NCI-H524 treated with DMSO at 0.1 percent for 48 hours (cell line): ENCODE measurements at places on chromosomes 11 and 22.

DNA sequence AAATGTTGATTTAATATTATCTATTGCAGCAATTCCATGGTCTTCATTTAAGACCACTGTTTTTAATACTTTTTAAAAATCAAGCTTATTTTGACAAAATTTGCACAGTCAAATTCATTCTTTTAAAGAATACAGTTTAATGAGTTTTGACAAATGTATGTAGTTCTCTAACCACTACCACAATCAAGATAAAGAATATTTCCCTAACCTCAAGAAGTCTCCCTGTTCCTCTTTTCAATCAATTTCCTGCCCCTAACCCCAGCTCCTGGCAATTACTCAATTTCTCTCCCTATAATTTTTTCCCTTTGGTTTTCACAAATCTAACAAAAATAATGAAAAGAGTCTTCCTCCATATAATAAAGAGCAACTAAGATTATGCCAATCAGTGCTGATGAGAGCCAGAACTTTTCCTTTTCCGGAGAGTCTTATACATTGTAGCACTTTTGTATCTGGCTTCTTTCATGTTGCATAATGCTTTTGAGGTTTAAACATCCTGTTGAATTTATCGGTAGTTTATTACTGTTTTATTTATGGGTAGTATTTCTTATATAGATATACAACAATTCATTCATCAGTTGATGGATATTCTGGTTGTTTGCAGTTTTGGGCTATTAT lies 231.7 kb downstream of the AASDHPPT start:
- no peak for DNase-seq

DNA sequence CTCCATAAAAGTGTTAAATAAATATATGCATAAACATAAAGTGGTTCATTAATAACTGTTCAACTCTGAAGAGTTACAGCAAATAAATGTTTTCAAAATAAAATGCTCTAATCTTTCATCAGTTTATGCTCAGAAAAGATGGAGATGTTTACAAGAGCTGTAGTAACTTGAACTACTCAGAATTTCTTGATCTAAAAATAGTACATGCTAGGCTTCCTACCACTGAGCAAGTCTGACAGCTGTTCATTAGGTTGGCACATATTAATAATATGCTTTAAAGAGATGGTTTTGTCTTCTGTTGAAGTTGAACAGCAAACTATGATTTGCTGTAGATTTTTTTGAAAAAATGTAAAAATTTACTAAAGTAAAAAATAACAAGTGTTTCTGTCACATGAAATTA lies 10.8 kb upstream of the SLN start:
- no peak for DNase-seq

- DNase-seq = no peak
These were observed 280.6 kb upstream of the ANO5 start for GRCh38 chr11:21912285-21912684.

DNA sequence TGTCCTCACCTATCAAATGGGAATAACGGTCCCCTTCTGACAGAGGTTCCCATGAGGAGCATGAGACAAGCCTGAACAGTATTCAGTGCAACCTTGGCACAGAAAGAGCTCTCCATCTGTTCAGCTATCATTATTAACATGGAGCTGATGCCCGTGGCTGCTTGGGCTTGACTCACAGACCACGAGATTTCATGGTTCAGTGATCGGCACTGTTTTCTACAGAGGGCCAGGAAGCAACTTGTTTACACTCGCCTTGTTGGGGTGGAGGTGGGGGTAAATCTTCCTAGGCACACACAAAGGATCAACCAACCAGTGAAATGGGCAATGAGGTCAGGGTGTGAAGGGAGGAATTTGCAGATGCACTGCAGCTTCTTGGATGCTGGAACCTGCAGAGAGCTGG lies 88.2 kb downstream of the CWC15 start:
- peak; percentile 1 for DNase-seq

DNA sequence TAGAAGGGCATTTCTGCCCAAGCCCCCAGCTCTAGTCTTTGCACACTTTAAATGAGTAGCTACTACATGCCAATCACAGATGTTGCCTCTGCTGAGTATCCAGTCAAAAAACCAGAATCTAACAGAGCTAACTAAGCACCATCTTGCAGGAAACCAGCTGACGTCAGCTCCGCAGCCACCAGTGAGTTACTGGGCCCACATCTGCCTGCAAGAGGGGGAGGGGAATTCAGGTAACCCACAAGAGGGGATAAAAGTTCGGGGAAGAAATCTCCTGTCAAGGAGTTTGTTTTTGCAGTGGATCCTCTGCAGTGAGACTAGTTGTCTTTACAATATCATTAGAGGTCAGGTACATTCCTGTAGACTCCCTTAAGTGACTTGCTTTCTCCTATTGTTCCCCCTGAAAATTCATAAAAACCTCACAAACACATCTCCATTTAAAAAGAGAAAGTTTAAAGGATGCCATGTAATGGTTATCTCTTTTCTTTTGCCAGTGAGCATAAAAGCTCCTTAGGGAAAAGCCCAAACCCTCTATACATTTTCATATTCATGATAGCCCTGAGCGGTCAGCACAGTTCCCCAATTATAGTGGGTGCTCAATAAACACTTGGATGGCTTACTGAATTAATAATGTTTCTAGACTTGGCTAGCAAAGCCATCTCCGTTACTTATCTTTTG lies 9.3 kb downstream of the CD44 start:
- no peak for DNase-seq

GRCh38 chr22:36366291-36366708 lies 21.5 kb downstream of the MYH9 start:
- no peak for DNase-seq

- no peak for DNase-seq
These were observed 41.1 kb downstream of the LIF start for GRCh38 chr22:30205281-30206115.

- peak; percentile 29 for DNase-seq
These were observed 69.2 kb upstream of the INCENP start for GRCh38 chr11:62054484-62055121.

- no peak for DNase-seq
These were observed 49.2 kb downstream of the CWC15 start for GRCh38 chr11:94924171-94924572.

DNA sequence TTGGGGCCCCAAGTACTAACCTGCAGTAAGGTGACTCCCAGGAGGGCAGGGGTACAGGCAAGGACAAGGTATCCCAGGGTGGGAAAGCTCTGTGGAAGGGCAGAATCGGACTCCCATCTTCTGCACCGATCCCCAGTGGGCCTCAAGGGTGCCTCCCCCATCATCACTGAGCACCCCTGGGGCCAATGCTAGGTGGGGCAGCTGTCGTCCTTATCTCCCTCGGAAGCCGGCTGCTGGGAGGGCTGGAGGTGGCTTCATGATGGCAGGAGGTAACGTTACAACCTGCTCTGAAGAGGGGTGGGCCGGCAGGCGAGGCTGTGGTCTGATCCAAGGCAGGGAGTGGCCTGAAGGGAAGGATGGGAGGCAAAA lies 87.6 kb upstream of the LINC01488 start:
- DNase-seq = no peak

DNA sequence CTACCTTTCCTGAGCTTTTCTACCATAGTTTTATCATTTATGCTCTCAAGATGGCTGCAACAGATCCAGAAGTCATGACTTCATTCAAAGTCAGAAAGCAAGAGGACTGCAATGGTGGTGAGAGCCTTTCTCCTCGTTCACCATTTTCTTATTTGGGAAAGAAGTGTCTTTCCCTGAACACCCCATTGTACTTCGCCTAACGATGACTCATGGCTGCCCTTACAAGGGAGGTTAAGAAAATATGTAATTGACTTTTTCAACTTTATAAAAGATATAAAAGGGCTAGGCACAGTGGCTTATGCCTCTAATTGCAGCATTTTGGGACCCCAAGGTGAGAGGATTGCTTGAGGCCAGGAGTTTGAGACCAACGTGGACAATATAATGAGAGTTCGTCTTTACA lies 541.7 kb downstream of the METTL15 start:
- no peak for DNase-seq

DNA sequence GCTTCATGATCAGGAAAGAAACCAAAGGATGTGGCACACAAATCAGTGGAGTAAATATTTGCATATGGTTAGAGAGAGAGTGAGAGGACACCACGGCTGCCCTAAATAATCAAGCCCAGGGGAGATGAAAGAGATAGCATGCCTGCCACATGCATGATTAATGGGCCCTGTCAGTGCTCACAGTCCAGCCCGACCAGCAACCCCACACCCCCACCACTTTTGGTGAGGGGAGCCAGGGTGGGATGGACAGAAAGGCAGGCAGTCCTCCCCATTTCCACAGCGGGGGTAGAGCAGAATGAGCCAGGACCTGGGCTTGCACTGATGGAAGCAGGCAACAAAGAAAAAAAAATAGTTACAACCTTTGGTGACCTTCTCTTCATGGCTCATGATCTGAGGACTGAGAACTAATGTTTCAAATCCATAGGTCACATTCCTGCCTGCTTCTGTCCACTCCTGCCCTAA lies 545.0 kb downstream of the ETS1 start:
- no peak for DNase-seq

DNA sequence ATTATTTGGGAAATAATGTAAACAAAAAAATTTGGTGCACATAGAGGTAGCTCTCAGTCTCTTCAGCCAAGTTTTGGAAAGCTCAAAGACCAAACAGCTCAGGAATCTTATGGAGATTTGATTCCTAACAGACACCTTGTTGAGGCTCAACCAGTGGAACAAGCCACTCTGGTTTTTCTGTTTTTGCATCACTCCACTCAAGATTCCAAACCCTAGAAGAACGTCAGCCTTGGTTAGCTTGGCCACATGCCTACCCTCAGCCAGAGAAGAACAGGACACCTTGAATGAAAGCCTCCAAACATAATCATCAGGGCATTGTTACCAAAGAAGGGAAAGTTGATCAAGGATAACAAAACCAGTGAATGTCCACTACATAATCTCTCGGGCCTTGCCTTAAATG lies 3.8 kb upstream of the SMCO4 start:
- DNase-seq = no peak

GRCh38 chr22:37661160-37661924 lies 2.8 kb downstream of the PDXP start:
- peak; percentile 85 for DNase-seq

DNA sequence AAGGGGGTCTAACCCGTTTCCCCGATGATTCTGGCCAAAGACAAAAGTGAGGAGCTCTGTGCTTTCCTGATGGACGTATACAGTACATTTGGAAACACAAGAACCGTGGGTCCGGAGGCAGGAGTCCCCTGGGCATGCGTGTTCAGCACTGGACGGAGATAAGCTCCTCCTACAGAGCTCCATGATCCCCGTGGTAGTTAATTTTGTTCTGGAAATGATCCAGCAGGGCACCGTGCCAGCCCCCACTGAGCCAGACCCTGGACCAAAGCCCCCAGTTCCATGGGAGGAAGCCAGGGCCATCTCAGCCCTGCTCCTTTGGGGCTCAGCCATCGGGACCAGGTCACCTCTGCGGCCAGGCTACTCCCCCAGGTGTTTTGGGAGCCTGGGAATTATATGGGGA lies 83.3 kb downstream of the TRMU start:
- no peak for DNase-seq

- no peak for DNase-seq
These were observed 33.0 kb downstream of the PTPRJ start for GRCh38 chr11:48013269-48013901.

DNA sequence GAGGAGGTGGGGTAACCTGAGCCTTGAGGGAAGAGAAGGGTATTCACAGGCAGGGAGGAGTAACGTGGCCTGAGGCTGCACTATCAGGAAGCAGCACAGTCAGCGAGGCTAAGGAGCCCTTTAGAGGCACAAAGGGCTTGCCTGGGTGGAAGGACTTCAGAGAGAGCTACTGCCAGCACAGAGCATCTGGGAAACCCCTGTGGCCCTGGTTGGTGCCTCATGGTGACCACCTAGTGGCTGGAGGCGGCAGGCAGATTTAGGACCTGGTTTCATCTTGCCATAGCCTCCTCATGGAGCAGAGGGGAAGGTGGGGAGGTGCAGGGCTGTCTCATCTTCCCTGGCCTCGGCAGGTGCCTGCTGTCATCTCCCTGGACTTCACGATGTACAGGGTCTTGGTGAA lies 64.5 kb downstream of the MPPED1 start:
- DNase-seq = no peak

GRCh38 chr11:15707971-15708370 lies 593.2 kb downstream of the INSC start:
- no peak for DNase-seq

GRCh38 chr22:39906207-39906606 lies 5.3 kb downstream of the GRAP2 start:
- no peak for DNase-seq

DNA sequence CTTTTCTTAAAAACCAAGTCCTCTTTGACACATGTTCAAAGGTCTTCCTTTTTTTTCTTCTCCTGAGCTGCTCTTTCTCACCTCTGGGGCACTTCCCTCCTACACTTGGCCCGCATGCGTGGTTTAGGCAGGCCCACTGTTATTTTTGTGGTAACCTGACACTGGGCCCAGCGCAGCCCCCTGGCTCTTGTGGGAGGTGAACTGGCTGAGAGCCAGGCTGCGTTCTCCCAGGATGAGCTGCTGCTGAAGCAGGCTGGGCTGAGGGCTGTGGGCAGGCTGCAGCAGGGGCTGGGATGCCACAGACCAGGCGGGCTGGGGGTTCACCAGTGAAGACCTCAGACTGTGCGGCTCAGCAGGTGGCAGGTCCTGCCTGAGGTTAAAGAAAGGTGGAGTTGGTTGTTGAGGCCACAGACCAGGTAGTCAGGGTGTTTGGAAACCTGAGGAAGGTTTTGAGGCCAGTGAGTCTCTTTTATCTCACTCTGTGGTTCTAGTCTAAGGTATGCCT lies 72.4 kb downstream of the TEAD1 start:
- DNase-seq = peak; percentile 65

DNA sequence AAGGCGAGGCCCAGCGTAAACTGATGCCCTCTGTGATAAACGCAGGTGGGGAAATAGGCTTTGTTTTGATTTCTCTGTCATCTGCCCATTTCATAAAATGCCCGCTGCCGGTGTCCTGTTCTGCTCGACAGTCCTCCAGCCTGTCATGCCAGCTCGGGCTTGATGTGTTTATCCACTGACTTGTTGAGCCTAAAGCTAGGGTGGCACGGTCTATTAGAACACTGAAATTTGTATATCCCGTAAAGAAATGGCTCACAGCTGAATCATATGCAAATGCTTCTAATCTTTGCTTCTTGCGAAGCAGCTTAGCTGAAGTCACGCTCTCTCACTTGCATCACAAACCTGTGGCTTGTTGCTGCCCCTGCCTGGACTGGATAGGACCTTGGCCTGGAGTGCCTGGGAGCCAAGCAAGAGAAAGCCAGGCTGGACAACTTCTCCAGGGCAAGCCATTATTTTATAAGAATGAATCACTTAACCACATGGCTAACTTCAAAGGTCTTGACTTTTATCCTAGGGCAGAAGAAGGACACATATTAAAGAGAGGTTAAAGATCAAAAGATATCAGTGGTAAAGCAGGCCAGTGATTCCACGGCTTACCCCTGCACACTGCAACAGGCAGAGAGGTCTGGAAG lies 33.1 kb downstream of the EHF start:
- DNase-seq = no peak

DNA sequence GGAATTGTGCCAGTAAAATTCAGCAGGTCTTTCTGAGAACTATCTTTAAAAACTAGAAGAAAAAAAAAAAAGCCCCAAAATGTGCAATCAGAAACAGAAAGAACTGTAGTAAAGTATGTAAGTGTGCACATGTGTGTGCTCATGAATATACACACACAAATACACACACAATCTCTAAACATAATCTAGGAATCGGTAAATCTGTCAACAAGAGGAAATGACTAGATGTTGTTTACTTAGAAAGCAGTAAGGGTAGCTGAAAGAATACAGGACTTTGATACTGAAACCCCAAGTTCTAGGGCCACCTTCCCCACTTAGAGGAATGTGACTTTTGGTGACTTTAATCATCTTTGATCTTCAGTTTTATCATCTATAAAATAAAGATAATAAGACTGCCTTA lies 13.2 kb downstream of the UEVLD start:
- no peak for DNase-seq
